Renal pelvis (tissue), 12 donors: ENCODE measurements at places on chromosomes 3 and 15. TPM values are rescaled to one million over a fixed set of nuclear protein-coding genes. Genes with fewer than 3 reads are reported as not detected.

KCNH8 gene
- 0.92 TPM for polyA plus RNA-seq

ISL2 gene
- not detected for polyA plus RNA-seq

TRPM1 gene
- polyA plus RNA-seq, result 0.21 TPM

CLRN1 gene
- not detected for polyA plus RNA-seq

C3orf85 gene
- polyA plus RNA-seq, result 16.6 TPM

NCK1 gene
- 40.1 TPM for polyA plus RNA-seq

TGM5 gene
- not detected for polyA plus RNA-seq

SPINK8 gene
- polyA plus RNA-seq, result 0.33 TPM

SCAMP5 gene
- 28.4 TPM for polyA plus RNA-seq

GOLGA8K gene
- polyA plus RNA-seq, result 4.4 TPM

CHRFAM7A gene
- 5.9 TPM for polyA plus RNA-seq

GOLGA8B gene
- polyA plus RNA-seq, result 177 TPM

BCL2A1 gene
- polyA plus RNA-seq, result not detected

GRIP2 gene
- polyA plus RNA-seq, result 2.5 TPM

CFAP100 gene
- polyA plus RNA-seq, result 1.5 TPM

ST8SIA2 gene
- 5.8 TPM for polyA plus RNA-seq

GUCA1C gene
- polyA plus RNA-seq, result 0.57 TPM

CAV3 gene
- 0.57 TPM for polyA plus RNA-seq

FOXL2 gene
- not detected for polyA plus RNA-seq

TPRG1 gene
- 0.65 TPM for polyA plus RNA-seq

POPDC2 gene
- 10.2 TPM for polyA plus RNA-seq

GOLGA8S gene
- polyA plus RNA-seq, result 0.64 TPM

A4GNT gene
- polyA plus RNA-seq, result 2.8 TPM

EPHB3 gene
- polyA plus RNA-seq, result 29.1 TPM

SEMA3F gene
- polyA plus RNA-seq, result 78.6 TPM

KBTBD13 gene
- polyA plus RNA-seq, result 0.07 TPM

SNTN gene
- not detected for polyA plus RNA-seq

- no peak for DNase-seq
Observed at GRCh38 chr15:78981532-78982313, 36.9 kb upstream of the CTSH start.

GRCh38 chr3:139074565-139075115, 29.9 kb upstream of the PRR23C start:
- DNase-seq, result no peak

- DNase-seq, result no peak
Observed at GRCh38 chr3:194399166-194399565, at the start of gene GP5. Gene GP5 (minus strand): TSS chr3:194399266. CDS start chr3:194398282, 984 bp downstream.

DNA sequence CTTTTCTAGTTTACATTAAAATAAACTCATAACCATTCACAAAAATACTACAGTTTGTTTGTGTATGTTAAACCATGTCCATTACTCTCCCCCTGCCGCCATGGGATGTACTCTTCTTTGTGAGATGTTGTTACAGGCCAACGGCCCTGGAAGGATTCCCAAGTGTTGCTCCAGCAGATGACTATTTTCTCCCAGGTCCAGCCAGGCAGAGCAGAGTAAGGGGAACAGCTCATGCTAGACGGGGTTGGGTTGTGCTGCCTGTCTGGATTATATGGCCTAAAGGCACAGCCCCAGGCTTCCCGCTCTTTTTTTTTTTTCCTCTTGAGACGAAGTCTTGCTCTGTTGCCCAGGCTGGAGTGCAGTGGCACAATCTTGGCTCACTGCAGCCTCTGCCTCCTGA, 24.5 kb upstream of the SLCO2A1 start:
- no peak for DNase-seq

DNA sequence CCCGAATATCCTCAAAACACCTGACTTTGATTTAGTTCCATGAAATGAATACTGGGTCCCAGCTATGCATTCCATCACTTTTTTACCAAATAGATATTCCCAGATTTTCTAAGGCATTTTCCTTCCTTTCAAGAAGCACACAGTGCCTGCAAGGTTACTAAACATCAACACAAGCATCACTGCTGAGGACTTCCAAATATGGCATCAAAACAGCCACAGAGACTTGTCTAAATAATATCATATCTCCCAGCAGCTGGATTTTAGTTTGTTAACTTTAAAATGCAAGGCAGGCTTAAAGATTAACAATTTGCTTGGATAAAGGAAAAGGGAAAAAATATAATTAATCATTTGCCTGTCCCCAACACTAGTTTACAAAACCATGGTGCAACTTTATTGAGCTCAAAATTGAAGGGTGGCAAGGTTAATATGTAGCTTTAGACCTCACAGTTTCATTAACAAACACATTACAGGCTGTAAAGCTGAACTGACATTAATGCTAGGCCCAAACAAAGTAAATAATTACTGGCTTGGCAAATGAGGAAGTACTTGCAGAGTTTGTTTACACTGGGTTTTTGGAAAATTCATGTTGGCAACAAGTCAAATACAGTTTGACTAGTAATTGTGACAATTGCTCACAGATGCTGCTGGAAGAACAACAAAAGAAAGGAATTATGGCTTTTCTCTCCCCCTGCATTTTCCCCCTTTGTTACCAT, 401.7 kb upstream of the CDIN1 start:
- peak; percentile 89 for DNase-seq

GRCh38 chr3:107973152-107973551, 117.7 kb downstream of the CD47 start:
- DNase-seq, result no peak

GRCh38 chr3:157300981-157301663, 135.5 kb upstream of the PTX3 start:
- DNase-seq, result no peak

DNA sequence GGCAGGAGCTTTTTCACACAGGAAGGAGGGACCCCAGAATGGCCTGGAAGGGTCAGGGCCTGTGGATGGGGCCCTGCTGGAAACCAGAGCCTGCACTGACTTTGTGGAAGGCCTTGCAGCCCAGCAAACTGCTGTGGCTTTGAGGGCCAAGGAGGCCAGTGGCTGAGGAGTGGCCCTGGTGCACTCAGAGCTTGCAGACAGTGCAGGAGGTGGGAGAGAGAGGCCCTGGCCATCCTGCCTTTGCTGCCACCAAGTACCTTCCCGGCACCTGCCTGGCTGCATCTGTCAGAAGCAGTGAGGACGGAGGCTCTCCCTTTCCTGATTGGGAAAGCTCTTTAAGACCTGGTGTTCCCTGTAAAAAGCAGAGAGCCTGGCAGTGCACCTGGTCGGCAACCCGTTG, 6.4 kb downstream of the PSTPIP1 start:
- no peak for DNase-seq

- no peak for DNase-seq
Observed at GRCh38 chr3:46236294-46237054, 5.8 kb upstream of the CCR3 start.

- DNase-seq, result no peak
Observed at GRCh38 chr3:38226273-38226672, 39.3 kb upstream of the SLC22A13 start.

- no peak for DNase-seq
Observed at GRCh38 chr3:49162751-49163419, 3.2 kb downstream of the CCDC71 start.

DNA sequence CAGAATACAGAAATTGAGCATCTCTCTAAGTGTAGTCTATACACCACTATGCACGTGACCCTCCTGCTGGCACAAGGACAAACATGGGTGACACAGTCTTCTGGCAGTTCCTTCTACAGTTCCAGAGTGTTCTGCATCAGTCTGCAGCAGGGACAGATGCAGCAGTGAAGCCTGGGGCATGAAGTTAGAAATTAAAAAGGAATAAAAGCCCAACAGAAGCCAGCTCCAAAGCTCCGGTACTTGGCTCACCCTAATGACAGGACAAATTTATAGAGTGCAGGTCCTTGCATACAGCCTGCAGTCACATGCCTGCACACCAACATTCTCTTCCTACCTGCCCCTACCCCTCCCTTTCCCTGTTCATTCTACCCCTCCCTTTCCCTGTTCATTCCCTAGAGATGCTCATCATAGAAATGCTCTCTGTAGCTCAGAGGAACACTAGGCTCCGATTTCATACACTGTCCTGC, 15.0 kb downstream of the UACA start:
- DNase-seq, result no peak

DNA sequence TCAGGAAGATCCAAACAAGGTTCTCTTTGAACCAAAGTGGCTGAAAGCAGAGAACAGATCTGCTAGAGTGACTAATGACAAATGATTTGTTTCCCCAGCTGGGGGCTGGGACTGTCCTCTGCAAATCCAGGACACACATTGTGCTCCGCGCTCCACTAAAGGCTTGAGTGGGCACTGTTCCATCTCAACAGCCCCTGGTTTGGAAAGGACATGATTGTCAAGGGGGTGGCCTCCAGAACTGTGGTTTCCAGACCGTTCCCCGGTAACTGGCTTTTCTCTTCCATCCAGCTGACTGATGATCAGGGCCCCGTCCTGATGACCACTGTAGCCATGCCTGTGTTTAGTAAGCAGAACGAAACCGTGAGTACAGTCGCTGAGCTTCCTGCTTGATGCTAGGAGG, 91.0 kb downstream of the LRTM1 start:
- peak; percentile 46 for DNase-seq

GRCh38 chr3:196274585-196274984, 12.9 kb downstream of the PCYT1A start:
- no peak for DNase-seq

DNA sequence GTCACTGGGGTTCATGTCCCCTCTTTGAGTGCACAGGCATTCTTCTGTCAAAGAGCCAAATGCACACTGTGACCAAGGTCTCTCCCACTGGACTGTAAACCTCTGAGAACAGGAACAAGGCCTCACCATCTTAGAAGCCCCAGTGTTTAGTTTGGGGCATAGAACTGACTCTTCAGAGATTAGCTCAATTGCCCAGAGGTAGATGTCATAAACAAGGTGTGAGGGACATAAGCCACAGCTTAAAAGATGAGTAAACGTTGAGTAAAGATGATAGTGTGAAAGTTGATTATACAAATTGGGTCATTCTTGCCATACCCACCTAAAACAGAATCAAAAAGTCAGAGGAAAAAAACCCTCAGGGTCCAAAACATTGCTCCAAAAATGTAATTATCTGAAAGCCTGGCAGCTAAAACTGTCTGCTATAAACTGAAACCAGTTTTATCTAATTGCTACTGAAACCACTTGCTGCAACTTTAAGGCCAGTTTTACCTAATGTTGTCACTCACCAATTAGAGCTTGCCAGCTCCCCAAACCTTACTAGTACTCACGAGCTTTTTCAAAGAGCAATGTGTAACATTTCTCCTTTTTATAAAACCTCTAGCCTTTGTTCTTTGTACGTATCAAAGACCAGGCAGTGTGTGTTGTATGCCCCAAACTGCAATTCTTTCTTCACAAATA, 415.2 kb downstream of the RAP2B start:
- no peak for DNase-seq

GRCh38 chr15:40338921-40339620, 1.7 kb downstream of the CCDC9B start:
- DNase-seq, result no peak

DNA sequence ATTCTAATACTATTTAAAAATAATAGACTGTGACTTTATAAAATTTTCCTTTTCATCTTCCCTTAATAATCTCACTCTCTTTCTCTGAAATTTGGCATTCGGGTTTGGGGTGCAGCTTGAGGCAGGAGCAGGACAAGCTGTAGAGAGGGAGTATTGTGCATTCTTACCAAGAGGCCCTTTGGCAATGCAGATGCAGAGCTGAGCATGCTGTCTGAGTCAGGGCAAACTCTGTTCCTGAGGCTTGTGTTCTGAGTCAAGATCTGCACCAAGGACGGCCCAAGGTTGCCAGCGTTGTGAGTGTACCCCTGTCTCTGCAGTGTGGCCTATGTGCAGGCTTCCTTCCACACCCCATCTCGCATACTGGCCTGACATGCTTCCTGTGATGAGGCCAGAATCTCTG, 343.8 kb upstream of the FRG2C start:
- no peak for DNase-seq

GRCh38 chr3:188901671-188902287, 270.0 kb upstream of the TPRG1 start:
- DNase-seq, result no peak

- DNase-seq, result no peak
Observed at GRCh38 chr15:25183581-25184251, 228.9 kb downstream of the SNRPN start.

- peak; percentile 42 for DNase-seq
Observed at GRCh38 chr3:148971401-148972163, 19.8 kb upstream of the GYG1 start.
